ENCODE measurements at places on chromosomes 7 and 10. TPM values are rescaled to one million over a fixed set of nuclear protein-coding genes. Genes with fewer than 3 reads are reported as not detected.

SLC25A13 gene
- 24.9 TPM for total RNA-seq

DNA sequence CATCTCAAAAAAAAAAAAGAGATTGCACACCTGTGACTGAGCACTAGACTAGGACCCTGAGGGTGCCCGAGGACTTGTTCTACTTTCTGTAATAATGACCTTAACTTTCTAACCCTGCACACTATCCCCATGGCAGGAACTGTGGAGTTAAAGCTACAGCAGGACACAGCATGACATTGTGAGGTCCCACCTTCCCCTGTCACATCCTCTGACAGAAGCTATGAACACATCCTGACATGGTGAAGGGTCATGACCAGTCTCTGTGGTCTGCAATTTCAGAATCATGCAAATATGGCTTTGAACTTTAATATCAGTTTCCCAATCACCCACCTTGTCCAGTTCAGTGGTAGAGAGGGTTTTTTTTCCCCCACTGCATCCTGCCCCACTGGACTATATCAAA is 18.5 kb upstream of the SAR1A start:
- H3K27ac ChIP-seq: no peak overlapping the region
- DNase-seq: no peak
- H3K4me1 ChIP-seq: peaks cover 22% of the 10 kb centered on the region

GRCh38 chr10:86758189-86759072 is 2.0 kb downstream of the BMPR1A start:
- peak overlapping the region; percentile 97 for H3K27ac ChIP-seq
- peak; percentile 65 for DNase-seq
- peaks cover 5% of the 10 kb centered on the region for H3K36me3 ChIP-seq
- H3K27me3 ChIP-seq: no peaks in the 10 kb centered on the region
- peaks cover 37% of the 10 kb centered on the region for H3K4me1 ChIP-seq
- peak overlapping the region; percentile 93 for H3K4me3 ChIP-seq

- DNase-seq: no peak
- H3K36me3 ChIP-seq: peaks cover 48% of the 10 kb centered on the region
- H3K4me1 ChIP-seq: peaks cover 5% of the 10 kb centered on the region
- H3K27ac ChIP-seq: no peak overlapping the region
- H3K4me3 ChIP-seq: peak overlapping the region; percentile 82
These were observed 1.2 kb downstream of the RBM33 start for GRCh38 chr7:155645662-155646061.

GRCh38 chr7:131105294-131105798 is 222.3 kb upstream of the MKLN1 start:
- H3K4me1 ChIP-seq: peaks cover 17% of the 10 kb centered on the region
- H3K4me3 ChIP-seq: peak overlapping the region; percentile 71
- no peaks in the 10 kb centered on the region for H3K27me3 ChIP-seq
- no peak overlapping the region for H3K27ac ChIP-seq

GRCh38 chr7:92466682-92467081 is 11.1 kb downstream of the ERVW-1 start:
- H3K4me1 ChIP-seq: no peaks in the 10 kb centered on the region
- no peaks in the 10 kb centered on the region for H3K27me3 ChIP-seq
- H3K36me3 ChIP-seq: no peaks in the 10 kb centered on the region
- H3K4me3 ChIP-seq: no peak overlapping the region

GRCh38 chr10:88314362-88314761 is 268.8 kb downstream of the RNLS start:
- DNase-seq: no peak
- H3K27ac ChIP-seq: no peak overlapping the region
- H3K36me3 ChIP-seq: no peaks in the 10 kb centered on the region
- H3K27me3 ChIP-seq: peaks cover 6% of the 10 kb centered on the region

All from A673 (cell line).